T-helper 2 cell (primary cell): ENCODE measurements at places on chromosomes 11 and 22.

DNA sequence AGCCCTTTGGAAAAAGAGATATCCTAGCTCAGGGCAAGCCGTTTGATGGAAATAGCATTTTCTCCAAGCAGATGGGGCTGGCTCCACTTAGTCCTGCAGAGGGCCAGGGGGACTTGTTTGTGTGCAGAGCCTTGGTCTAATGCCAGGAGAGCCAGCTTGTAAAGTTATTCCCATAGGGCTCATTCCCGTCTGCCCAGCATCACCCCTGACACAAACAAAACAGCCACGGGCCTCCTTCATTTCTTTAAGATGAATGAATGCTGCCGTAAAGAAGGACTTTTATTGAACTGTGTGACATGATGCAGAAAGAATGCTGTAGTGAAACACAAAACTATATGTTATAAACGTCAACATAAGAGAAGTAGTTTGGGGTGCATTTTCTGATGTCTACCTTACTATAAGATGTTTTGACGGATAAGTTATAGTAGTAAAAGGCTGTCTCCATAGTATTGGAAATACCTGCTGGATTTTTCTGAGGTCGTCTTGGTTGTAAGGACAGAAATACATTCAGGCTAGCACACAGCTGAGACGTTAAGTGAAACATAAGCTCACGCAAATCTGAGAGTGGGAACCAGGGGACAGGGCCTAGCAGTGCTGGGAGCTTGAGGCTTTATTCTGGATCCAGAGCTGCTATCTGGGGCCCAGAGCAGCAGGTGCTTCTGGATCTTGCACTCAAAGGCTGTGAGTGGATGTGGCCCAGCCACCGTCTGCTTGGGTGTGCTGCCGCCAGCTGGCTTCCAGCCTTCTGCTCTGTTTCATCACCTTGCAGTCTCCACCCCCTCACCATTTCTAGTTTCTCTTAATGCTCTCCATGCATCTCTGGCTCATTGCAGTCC is 53.3 kb downstream of the NCAM1 start:
- DNase-seq = no peak

- no peak for DNase-seq
Measured at GRCh38 chr11:110311783-110312579, 15.6 kb upstream of the RDX start.

DNA sequence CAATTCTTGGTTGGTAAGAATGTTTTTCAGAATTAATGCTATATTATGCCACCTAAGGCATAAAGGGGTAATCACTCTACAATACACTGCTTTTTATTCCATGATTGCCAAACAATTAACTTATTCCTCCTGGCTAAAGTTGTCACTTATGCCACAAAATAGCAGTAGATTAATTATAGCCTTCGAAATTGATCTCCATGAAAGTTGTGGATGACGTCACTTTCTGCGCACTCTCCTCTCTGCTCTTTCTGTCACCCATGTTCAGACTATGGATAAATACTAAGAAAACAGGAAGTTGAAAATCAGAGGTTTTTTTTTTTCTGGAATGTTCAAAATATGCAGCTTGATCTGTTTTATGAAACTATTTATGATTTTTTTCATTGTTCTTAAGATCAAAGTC is 790.1 kb upstream of the CNTN5 start:
- DNase-seq = no peak

DNA sequence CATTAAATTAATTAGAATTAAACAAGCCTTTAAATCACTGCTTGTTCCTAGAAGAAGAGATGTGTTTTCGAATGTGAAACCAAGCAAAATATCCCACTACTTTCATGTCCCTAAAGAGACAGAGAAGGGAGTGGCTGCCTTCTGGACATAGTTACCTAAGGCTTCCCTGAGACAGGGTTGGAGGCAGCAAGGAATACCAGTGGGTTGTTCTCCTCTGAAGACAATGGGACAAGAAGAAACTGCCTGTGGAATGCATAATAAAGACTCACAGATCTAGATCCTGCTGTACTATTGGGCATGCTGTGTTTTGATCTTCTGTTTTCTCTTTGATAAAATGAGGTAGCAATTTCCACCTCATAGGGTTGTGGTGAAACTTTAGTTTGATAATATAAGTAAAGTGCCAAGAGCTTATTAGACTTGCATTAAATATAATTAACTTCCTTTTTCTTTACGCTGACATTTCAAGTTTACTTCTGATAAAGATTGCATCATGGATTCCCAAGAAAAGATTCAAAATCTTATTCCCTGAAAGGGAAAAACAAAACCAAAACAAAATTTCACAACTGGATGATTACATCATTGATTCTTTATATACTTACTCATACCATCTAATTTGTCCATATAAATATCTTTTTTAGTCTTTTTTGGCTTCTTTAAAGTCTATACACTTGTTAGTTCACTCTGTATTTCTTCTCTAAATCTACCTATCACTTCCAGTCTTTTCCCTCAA is 621.3 kb downstream of the ETS1 start:
- DNase-seq = no peak

- DNase-seq = no peak
Measured at GRCh38 chr11:62433141-62433903, 14.5 kb downstream of the SCGB1A1 start.

DNA sequence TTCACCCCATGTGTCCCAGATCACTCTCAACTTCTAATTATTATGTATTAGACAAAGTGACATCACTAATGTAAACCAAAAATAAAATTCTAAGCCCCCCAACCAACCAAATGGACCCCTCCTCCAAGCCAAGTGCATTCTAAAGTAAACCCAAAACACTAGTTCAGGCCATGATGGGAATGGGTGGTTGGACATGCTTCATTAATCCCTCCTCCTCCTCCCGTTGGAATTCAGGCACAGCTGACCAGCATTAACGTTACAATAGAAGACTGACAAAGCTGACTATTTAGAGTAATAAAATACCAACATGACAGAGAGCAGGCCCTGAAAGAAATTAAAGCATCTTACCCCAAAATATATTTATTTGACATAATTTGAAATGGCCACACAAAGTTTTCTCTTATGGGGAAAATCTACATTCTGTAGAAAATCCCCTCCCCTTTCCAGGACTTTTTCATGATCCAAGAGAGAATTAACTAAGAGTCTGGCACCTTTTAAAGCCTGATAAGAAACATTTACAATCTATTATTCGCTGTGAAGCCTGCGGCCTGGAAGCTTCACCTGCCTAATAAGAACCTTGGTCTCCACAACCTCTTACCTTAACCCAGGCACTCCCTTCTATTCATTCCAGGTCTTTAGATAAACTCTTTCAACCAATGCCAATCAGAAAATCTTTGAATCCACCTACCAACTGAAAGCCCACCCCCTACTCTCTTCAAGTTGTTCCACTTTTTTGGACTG is 948.5 kb upstream of the CCDC90B start:
- DNase-seq = no peak

DNA sequence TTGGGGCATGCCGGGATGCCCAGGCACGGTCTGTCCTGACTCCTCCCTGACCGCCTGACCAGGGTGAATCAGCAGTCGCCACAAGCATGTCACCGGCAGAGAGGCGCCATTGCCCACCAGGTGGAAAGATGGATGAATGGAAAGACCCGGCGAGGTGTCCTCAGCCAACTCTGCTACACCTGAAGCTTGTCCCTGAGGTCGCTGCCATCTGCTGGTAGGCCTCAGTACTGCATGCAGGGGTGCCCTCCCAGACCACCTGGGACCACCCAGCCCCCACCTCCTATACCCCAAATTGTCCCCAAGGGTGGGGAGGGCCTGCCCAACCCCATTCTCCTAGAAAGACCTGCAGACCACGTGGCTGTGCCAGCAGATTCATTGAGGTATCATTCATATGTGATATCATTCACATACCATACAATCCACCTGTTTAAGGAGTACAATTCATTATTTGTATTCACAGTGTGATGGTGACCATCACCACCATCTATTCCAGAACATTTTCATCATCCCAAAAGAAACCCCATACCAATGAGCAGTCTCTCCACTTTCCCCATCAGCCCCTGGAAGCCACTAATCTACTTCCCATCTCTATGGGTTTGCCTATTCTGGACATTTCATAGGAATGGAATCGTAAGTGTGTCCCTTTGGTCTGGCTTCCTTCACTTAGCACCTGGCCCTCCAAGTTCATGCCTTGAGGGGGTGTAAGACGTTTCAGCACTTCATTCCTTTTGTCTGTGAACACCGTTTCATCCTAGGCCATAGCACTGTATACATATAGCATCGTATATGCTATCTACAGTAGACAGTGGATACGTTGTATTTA is 17.5 kb downstream of the FGF3 start:
- DNase-seq = no peak

- DNase-seq = no peak
Measured at GRCh38 chr11:63939397-63939891, 642 bp downstream of the NAA40 start.

DNA sequence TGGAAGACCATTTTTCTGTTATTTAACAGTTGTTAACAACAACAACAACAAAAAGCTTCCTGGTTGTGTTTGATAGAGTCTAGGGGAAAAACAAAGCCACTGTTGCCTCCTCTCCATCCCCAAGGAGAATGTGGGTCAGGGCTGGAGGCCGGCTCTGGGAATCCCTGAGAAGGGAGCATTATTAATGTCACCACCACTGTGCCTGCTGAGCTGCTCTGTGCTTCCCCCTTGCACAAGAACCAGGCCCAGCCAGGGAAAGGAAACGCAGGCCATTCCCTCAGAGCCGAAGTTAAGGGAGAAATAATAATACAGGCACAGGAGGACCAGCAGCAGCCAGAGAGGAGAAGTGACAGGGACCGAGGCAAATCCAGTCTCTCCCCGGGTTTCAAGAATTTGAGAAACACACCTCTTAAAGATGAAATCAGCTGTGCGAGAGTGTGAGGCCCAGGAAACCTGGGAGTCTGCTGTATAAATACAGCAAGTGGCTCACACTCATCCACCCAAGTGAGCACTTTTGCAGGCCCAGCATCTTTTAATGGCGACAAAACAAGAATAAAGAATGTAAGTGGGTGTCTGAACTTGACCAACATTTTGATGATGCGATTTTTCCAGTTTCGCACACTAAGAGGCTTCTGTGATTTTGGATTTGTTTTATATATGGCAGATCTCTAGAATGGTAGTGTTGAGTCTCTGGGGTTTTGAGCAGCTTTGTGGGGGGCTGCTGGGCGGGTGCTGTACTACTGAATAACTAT is 539.2 kb downstream of the NTM start:
- no peak for DNase-seq

GRCh38 chr11:35038211-35038928 is 100.6 kb upstream of the CD44 start:
- no peak for DNase-seq

GRCh38 chr22:39283322-39284141 is 35.9 kb downstream of the RPL3 start:
- no peak for DNase-seq

DNA sequence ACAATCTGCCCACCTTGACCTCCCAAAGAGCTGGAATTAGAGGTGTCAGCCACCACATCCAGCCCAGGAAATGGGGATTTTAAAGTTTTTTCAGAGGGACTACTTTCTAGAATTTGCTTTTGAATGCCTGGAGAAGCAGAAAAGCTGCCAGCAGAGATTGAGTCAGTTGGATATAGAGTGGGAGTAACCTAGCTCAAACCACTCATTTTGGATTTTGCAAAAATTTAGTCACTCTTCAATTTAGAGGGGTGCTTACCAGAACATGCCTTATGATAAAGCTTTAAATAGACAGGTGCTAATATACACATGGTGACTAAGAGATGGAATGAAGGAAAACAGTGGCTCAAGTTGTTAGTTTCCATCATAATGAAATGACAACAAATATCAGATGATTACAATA is 26.5 kb upstream of the PSMA1 start:
- no peak for DNase-seq

GRCh38 chr11:119680541-119681360 is 48.2 kb downstream of the NECTIN1 start:
- DNase-seq = no peak

DNA sequence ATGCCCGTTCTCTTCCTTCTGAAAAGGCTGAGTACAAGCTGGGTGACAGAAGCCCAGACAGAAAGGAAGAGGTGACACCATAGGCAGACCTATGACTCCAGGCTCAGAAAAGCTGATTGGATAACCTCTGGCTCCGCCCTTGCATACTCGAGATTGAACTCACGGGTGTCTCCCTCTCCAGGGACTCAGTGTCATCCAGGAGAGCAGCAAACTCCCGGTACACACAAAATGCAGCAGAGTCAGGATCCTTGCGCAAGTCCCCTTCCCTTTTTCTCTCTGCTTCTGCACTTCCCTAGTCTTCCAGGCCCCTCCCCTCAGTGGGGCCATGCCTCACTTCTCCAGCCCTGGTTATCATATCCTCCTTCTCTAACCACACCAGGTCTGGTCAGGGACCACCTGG is 9.8 kb downstream of the SCN4B start:
- DNase-seq = no peak

GRCh38 chr11:129192150-129192549 is at the start of gene ARHGAP32:
Gene ARHGAP32 (minus strand): TSS chr11:129192325. CDS start chr11:129192198, 127 bp downstream.
- DNase-seq = peak; percentile 2

GRCh38 chr22:47164514-47165337 is 402.3 kb downstream of the TBC1D22A start:
- DNase-seq = no peak

DNA sequence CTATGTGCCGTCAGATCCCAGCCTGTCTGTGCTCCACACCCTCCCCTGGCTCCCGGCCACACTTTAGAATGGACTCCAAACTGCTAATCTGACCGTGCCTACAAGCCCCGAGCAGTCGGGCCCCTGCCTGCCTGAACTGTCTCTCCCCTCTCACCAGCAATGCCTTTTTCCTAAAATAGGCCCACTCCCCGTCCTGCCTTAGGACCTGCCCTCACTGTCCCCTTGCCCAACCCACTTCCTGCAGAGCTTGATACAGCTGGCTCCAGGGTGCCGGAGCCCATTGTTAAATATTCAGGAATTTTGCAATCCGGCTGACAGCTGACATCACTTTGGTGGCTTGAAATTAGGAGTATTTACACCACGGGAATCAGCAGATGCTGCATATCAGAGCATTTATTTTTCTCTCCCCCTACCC is 21.4 kb downstream of the MN1 start:
- no peak for DNase-seq
